ENCODE measurements at places on chromosomes 11 and 22.

- no peak for DNase-seq
Measured at GRCh38 chr11:73374151-73374550, 2.0 kb upstream of the RELT start.

GRCh38 chr22:48394787-48395186 lies 1432.9 kb downstream of the BRD1 start:
- no peak for DNase-seq

DNA sequence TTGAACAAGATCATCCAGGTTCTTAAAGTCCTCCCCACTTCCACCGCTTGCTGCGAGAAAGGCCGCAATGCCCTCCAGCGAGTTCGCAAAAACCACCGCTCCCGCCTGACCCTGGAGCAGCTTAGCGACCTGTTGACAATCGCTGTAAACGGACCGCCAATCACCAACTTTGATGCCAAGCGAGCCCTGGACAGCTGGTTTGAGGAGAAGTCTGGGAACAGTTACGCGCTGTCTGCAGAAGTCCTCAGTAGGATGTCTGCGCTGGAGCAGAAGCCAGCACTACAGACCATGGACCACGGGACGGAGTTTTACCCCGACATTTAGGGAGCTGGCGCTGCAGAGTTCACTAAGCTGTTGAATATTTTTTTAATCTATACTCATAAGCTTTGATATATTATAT lies 58.3 kb downstream of the SYT13 start:
- DNase-seq, result no peak

GRCh38 chr22:22892096-22893052 lies 4.8 kb downstream of the IGLL5 start:
- DNase-seq, result no peak

DNA sequence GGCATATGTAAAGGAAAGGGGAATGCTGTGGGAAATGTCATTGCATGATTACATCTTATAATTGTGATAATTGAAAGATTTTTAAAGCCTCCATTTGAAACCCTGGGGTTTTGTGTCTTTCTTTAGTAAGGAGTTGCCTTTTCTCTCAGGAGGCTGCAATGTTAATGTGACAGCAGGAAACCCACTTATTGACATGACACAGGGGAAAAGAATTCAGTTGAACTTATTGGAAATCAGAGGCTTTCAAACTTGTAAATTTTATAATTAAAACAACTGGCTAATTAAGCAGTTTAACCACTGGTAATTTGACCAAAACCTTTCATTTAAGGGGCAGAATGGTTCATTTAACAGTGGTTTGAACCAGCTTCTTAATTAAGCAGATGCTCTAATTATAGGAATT lies 31.2 kb downstream of the MRPL48 start:
- no peak for DNase-seq

Data from KG1 (cell line).